Stimulated activated CD8-positive, alpha-beta memory T cell treated with anti-CD3 and anti-CD28 coated beads, Interleukin-4, amount 100 ng/mL, for 48 hours (primary cell): ENCODE measurements at places on chromosomes 4 and X.

DNA sequence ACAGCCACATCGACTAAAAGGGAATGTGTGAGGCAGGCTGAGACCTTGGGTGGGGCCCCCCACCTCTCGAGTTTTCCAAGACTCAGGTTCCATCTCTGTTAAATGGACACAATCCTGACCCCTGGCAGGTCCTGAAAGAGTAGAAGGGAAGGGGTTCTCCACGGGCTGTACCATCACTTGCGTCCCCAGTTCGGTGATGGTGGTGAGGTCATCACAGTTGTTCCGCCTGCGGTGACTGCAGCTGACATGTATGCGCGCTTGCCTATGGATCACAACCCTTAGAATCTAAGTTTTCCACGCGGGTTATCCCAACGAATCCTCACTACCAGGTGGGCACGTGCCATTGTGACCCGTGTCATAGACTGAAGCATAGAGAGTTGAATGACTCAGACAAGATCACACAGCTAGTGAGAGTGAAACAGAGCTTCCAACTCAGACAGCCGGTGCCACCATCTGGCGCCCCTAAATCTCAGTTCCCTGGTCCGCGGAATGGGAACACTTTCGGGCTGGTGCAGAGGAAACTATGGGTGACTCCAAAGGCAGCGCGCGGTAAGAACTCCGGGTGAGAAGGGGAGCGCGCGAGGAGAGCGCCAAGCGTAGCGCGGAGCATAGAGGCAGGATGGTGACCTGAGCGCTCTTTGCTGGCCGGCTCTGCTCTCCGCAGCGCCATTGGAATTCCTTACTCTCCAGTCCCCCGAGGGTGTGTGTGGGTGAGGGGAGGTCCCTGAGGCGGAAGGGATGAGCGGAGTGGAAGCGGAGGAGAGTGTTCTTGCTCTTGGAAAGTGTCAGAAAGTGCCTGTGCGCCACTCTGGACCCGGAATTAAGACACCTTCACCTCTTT, 10.5 kb downstream of the MSX1 start:
- no peak for DNase-seq

DNA sequence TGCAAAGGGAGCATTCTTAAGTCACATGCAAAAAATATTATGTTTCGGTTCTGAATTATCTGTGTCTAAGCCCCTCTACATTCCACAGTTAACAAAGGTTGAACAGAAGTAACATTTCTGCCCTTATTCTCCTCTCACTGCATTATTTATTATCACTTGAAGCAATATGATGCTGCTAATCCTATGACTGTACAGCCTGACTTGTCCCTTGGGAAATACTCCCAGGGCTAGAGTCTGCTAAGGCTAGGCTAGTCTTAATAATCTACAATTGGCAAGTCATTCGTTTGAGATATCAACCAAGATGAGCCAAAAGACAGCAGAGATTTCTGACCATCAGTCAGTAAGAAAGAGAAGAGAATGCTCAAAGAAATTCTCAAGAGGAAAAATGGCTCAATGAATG, 226.9 kb upstream of the HCCS start:
- DNase-seq, result no peak

GRCh38 chr4:70297576-70297975, 37.2 kb upstream of the CABS1 start:
- DNase-seq, result no peak

- DNase-seq, result no peak
Measured at GRCh38 chr4:118193421-118193820, 159.1 kb downstream of the NDST3 start.

DNA sequence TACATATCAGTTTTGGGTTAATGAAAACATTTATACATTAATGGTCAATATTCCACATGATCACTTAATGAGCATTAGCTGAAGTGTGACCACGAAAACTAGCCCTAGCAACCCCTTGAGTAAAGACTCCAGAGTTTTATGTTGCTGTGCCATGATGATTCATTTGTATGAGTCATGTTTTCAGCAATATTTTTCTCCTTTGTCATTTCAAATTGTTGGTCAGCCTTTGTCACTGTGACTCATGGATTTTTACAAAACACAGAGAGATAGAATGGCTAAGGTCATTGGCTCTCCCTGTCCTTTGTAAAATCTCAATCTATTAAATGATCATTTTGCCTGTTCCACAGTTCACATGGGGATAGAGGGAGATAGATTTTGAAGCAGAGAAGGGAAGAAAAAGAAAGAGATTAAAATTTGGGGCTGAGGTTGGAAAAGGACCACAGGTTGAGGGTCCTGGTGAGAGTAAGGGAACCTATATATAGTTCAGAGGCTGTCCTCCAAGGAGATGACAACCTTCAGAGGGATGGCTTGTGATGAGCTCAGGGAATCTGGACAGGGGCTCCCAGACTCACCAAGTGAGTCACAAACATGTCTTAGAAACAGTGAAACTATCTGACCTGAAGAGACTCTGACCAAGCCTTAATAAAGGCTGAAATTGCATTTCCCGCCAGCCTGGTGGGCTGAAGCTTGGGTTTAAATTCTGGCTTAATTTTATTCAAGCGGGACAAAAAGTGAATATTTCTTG, 25.6 kb downstream of the NR0B1 start:
- no peak for DNase-seq

DNA sequence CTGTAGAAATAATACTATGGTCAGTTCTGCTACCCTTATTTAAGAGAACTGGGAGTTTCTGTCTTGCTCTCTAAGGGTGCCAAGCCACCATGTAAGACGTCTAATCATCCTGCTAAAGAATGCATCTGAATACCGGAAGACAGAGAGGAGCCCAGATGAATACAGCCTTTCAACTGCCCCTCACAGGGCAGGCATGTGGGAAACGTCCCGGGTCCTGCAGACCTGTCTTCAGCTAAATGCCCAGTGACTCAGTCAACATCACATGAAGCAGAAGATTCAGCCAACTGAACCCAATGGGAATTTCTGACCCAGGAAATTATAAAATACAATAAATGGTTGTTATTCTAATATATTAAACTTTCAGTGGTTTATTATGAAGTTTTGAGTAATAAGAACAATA, 2141.0 kb upstream of the AGA start:
- no peak for DNase-seq

DNA sequence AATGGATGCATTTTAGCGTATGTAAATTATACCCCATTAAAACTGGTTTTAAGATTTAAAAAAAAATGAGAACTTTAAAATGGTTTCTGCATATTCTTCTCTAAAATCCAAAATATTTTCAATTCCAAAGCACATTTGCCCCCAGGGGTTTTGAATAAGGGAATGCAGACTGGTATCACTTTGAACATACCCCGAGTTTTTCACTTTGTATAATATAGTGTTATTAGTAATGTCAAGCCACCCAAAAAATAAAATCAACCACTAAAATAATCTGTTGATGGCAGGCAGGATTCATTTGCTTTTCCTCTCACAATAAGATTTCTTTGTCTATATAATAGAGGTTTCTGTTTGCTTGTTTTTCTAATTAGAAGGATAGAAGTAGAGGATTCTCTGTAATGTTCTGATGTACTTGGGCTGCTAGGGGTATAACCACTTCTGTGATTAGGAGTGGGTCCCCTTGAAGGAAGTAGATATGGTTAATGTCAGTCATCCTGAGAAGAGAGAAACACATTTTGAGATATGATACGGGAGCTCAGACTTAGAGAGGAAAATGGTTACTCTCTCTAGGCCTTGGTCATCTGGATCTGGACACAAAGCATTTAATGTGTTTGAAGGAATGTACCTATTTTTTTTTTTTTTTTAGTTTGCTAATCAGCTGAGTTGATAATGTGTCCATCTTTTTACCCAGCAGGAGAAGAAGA, 9.3 kb upstream of the LIN54 start:
- no peak for DNase-seq

DNA sequence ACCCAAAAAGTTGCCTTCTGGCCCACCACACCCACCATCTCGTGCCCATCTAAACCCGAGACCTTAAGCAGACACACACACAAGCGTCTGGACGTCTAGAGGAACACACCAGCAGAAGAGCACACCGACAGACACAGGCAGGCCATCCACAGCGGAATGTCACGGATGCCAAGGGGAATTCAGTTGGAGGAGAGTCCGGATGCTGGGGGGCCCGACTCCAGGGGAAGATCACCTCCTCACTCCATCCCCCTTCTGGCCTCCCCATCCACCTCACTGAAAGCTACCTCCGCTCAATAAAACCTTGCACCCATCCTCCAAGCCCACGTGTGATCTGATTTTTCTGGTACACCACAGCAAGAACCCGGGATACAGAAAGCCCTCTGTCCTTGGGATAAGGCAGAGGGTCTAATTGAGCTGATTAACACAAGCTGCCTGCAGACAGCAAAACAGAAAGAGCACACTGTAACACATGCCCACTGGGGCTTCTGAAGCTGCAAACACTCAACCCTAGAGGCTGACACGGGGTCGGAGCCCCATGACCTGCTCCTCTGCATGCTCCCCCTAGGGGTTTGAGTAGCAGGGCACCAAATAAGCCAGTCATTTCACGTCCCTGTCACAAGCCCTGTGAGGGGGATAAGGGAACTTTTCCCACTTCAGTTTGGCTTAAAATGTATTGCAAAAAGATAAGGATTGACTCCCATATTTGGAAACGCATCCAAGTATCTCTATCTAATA, 339.6 kb upstream of the PCDH10 start:
- DNase-seq, result no peak

- DNase-seq, result no peak
Measured at GRCh38 chr4:145774473-145774872, 94.5 kb downstream of the C4orf51 start.

DNA sequence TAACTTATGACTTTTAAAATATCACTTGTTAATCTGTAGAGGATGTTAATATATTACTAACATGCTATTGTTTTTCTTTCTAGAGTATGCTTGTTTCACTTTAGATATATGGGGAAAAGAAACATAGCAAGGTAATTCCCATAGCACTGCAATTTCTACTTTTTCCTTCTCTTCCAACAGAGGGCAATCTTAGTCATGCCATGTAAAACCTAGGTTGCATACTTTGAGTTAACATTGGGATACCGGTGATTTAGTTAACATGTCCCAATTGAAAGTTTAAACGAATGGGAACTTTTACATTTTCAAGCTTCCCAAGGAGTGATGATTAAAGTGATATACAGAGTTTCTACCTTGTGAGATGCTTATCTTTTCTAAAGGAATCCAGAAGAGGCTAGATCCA, 89.4 kb upstream of the IL13RA1 start:
- DNase-seq, result no peak

GRCh38 chr4:138088449-138089208, 153.5 kb downstream of the SLC7A11 start:
- no peak for DNase-seq

- no peak for DNase-seq
Measured at GRCh38 chr4:95528388-95528948, 20.3 kb downstream of the UNC5C start.

DNA sequence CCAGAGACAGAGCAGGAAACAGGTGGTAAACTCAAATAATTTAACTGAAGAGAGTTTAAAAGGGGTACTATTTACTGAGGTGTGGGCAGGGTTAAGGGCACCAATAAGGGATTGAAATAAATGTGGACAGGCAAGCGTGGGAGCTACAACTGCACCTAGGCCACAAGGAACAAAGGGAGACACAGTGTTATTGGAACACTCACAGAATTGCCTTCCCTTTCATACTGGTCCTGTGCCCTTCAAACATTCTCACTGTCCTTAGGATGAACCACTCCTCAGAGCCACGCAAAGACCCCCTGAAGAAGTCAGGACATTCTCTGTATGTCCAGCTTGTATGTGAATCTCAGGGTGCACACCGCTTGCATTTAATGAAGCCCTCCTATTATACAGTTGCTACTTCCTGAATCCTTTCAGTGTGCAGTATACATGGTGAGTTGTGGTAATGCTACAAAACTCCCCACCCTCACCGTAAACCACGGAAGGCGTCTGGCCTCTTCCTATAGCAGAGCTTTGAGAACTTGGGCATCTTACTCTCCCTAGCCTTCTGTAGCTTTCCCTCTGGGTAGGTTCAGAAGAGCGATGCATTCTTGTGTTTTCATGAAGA, 9.6 kb upstream of the MRPL1 start:
- peak; percentile 73 for DNase-seq

- no peak for DNase-seq
Measured at GRCh38 chr4:156898373-156899117, 73.1 kb downstream of the PDGFC start.

DNA sequence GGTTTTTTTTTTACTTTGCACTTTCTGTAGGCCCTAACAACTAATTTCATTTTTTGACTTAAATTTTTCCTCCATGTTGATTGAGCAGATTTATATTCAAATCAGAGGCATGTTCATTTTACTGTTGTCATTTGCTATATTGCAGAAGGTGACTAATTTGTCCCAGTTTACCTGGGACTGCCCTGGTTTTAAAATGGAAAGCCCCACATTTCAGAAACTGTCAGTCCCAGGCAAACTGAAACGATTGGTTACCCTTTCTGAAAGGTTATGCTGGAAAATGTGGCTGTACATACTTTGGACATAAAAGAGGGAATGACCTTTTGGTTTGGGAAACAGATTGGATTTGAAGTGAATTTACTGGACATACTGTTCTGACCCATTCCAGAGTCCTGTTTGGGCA, 160.0 kb downstream of the SPCS3 start:
- no peak for DNase-seq

GRCh38 chrX:147174591-147174990, 360.0 kb upstream of the CXorf51A start:
- DNase-seq, result no peak

GRCh38 chrX:67546496-67547423, 2.9 kb downstream of the AR start:
- no peak for DNase-seq

GRCh38 chrX:138986866-138987265, 275.3 kb upstream of the FGF13 start:
- no peak for DNase-seq

DNA sequence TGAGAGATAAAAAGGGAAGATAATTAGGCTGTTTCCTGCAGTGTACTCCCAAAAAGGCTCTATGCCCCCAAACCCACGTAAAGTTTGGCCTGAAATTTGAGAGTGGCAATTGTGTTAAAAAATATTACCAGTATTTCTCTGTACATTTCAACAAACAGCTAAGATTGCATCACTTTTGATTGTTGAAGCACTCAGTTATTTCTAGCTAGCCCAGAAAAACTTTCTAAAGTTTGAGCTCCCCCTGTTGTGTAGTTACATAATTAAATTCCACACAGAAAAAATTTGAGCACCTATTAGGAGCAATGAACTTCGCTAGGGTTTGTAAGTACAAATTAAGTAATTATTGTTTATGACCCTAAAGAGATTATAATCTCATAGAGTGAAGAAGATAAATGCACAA, 109.4 kb downstream of the DLG3 start:
- no peak for DNase-seq

DNA sequence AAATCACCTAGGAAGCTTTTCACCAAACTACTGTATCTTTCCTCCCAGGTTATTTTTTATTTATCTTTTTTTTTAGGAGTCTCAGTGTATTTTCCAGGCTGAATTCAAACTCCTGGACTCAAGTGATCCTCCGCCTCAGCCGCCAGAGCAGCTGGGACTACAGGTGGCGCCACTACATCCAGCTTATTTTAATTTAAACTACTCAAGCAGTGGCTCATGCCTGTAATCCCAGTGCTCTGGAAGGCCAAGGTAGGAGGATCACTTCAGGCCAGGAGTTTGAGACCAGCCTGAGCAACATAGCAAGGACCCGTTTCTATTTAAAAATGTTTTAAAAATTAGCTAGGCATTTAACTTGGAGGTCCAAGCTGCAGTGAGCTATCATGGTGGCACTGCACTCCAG, 37.8 kb downstream of the LEF1 start:
- no peak for DNase-seq
